ENCODE measurements at places on chromosomes 16 and 17.

DNA sequence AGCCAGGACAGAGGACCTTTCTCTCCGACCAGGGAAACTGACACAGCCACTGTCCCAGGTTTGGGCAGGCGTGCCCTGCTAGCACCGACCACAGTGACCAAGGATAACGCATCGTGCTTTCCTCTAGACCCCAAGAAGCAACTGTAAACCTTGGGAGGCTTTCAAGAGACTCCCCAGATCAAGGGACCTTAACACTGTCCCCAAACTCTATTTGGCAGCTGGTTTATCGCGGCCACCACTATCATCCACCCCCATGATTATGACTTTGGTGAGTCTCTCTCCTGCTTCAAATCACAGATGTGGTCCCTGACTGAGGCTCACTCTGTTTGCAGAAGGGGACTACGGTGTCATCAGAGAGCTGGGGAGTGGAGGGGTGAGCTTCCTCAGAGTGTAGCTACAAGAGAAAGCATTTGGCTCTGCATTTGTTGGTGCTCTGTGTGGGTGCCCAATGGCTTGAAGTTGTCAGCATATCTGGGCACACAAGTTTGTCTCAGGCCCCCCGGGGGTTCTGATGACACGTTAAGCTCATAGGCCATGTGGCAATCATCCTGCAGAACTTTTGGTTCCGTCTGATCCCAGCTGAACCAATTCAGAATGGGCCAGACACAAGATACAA lies 408.0 kb downstream of the SLC39A11 start:
- DNase-seq, result no peak

DNA sequence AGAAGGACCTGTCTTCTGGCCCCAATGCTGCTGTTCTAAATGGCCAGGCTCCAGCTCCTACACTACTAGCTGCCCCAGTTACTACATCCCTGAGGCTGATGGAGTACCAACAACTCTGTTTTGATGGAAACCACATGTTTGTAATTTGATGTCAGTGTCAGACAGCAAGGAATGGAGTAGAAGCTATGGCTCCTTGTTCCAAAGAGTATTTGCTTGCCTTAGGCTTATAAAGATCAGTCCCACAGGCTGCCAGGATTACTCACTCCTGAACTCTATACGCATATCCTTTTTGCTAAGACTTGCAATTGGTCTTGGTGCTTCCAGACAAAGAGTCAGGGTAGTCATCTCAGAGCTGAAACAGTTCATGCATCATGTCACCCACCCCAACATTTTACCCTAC lies 139.6 kb downstream of the HS3ST3A1 start:
- DNase-seq, result no peak

GRCh38 chr16:53913920-53914319 lies 210.0 kb downstream of the FTO start:
- DNase-seq, result no peak

DNA sequence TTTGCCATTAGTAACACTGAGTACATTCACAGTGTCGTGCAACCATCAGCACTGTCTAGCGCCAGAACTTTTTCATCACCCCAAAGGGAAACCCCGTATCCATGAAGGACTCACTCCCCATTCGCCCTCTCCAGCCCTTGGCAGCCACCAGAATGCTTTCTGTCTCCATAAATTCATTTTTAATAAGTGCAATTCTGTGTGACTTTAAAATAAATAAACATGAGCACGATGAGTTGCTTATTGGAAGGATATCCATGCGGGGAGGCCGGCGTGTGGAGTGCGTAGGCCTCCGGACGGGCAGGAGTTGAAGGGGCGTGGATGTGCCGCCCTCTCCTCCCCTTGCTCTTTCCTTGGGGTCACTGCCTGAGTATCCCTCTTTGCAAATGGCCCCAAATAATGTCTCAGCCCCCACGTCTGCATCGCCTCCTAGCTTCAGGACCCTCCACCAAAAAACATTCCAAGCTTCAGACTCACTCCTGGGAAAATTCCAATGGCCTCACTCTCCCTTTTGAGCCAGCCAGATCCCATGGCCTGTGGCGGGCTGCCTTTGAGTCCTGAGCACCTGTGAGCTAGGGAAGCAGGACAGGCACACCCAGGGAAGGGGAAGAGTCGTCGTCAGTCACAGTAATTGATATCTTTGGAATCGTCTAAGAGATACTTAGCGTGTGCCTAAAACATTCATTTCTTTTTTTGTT lies 306.3 kb downstream of the SEC14L1 start:
- no peak for DNase-seq

- no peak for DNase-seq
Observed at GRCh38 chr16:4501071-4501478, 24.9 kb downstream of the HMOX2 start.

DNA sequence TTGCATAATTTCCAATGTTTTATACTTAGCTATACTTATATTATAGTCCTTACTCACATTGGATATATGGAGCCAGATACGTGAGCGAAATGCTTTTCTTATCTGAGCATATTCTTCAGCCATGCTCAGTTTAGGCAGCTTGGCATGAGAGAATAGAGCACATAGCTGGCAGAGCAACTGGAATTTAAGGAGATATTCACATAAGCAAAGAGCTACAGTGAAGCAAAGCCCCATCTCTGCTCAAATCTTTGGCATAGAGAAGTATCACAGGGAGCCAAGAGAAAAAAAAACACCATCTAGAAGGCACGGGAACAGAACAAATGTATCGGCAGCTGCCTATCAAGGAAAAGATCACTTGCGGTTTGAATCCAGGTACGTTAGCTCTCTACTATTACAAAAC lies 734.2 kb upstream of the KIF2B start:
- DNase-seq, result no peak

DNA sequence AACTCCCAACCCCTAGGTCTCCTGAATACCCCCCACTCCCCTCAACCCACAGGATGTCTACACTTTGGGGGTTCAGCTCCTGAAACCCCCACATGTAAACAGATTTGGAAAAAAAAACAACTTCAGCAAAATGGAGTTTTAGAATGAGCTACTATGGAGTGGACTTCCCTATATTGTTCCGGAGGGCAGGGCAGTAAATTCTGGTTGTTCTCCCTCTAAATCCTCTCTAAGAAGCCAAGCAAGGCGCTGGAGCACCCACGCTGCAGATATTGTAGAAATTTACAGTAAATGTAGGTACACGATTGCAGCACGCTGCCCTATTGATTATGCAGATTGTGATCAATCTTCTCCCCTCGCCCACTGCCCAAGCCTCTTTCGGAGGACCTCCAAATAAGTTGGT lies 8.5 kb upstream of the ZFHX3 start:
- DNase-seq, result no peak

- no peak for DNase-seq
Observed at GRCh38 chr17:15233022-15233805, 31.9 kb downstream of the PMP22 start.
